ENCODE measurements at places on chromosomes 1 and 21.

- no peak for DNase-seq
Measured at GRCh38 chr21:42353623-42354022, 2.8 kb upstream of the TFF2 start.

- no peak for DNase-seq
Measured at GRCh38 chr1:8013800-8014199, 12.3 kb downstream of the ERRFI1 start.

DNA sequence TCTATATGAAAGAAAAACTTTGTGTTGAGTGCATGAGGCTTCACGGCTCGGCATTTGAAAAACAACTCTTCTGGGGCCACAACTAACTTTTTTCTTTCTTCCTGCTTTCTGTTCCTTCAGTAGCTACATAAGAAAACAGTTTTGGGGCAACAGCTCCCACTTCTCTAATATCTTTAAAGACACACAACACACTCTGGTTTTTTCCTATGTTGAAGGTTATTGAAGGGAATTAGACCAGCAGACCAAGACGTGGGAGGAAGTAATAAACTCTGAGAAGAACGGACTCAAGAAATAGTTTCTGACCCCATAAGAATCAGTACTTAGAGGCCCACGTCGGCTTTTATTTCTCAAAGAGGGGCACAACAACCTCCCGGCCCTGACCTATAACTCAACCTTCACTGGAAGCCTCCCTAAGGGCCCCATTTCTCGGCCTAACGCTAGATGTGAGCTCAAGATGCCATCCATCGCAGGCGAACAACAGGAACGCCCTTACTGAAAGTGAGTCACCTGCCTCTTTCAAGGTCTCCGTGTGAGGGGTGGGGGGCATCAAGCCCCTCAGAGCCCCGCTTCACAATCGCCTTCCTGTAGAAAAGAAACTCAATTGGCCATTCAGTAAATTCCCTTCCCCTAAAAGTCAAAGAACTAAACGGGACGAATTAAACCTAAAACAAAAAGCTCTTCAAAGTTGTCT lies 844 bp downstream of the ZMYM6 start:
- peak; percentile 70 for DNase-seq

DNA sequence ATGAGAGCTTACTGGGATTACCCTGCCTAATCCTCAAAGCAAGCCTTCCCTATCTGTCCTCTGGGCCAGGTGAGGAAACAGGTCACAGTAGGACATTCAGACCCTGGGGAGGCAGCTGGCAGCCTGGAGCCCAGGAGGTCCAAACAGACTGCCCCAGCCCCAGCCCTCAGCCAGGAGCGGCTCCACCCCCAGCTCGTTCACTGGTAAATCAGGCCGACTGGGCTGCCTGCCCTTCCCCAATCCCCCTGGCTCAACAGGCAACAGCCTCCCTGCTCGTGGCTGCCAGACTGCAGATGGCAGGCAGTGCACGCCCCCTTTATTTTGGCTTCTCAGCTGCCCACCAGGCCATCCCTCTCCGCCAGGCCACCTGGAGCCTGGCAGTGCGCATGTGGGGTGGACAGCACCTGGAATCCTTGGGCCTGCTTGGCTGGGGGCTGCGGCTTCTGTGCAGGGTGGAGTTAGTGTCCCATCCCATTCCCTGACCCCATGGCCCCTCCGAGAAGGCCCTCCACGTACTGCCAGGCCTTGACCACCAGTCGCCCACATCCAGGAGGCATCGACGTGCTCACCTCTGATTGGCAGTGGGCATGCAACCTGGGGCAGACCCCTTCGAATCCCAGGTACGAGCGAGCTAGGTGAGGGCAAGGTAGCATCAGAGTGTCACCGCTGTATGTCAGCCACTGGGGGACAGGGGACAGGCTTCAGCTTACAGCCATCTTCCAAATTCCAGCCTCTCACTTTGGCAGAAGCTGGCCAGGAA lies 11.2 kb upstream of the ZNF670 start:
- no peak for DNase-seq

All from hematopoietic multipotent progenitor cell (in vitro differentiated cells).